NCI-H510A (cell line): ENCODE measurements at places on chromosomes 11 and 22.

GRCh38 chr11:121741761-121742361 is 289.1 kb upstream of the SORL1-AS1 start:
- DNase-seq, result no peak

DNA sequence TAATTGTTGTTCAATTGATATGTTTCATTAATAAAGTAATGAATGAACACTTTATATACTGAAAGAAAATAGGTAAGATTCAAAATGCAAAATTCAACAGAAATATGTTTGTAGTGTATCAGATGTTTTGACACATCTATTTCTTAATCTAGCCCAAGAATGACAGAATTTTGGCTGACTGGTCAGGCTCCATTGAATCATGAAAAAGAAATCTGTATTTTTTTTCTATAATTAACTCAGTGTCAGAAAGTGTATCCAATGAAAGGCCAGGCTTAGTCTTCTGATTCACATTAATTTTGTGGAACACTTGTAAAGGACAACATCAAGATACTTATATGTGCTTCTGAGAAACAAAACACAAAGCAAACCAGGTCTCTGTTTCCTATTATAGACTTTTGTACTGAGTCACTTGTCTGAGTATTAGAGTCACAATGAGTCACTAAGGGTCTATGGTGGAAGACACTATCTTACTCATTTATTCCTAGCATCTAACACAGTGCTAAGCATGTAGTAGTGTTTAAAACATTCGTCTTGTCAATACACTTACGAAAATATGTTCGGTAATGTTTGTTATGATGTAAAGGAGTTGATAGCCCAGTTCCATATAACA is 297.7 kb upstream of the CCDC90B start:
- DNase-seq, result no peak

DNA sequence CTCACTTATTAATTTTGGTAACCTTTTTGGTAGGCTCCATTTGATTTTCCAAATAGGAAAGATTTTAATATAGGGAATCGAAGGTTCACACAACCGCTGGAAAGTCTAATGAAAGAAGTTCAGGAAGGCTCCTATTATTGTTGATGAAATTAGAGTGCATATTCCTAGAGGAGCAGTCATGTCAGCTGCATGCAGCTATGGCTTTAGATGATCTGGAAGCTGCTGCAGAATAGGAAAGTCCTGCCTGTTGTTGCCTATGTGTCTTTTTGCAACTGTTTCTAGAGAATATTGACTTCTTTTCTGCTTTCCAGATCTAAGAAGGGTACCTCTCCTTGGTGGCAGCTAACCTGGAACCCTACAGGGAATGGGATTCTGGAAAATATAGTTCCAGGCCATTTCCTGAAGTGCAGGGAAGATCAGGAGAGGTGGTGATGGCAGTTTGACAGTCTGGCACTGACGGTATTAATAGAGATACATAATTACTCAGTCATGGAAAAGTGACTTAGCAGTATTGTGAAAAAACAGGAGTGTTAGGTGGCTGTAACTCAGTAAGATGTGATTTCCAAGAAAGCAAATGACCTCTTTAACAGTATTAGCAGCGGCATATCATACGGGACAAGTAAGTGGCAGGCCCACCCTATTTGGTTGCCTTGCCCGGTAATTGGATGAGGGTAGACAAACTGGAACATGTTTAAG is 54.0 kb downstream of the TNRC6B start:
- no peak for DNase-seq

DNA sequence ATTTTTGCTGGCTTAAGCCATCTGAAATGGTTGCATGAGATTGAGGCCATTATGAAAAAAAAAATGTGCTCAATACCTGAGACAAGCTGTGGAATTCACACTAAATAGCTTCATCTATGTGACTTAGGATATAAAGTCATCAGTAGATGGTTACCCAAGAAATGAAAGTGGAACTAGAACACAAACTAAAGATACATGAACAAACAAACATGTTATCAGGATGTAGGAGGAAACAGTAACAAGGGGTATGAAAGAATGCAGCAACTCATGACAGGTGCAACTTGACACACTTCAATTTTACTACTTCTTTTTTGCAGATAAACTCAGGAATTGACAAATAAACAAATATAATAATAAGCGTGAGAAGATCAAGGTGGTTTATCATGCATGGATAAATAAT is 155.0 kb downstream of the WT1 start:
- DNase-seq, result no peak

- DNase-seq, result no peak
Measured at GRCh38 chr22:30905696-30906341, 62.8 kb downstream of the MORC2 start.

DNA sequence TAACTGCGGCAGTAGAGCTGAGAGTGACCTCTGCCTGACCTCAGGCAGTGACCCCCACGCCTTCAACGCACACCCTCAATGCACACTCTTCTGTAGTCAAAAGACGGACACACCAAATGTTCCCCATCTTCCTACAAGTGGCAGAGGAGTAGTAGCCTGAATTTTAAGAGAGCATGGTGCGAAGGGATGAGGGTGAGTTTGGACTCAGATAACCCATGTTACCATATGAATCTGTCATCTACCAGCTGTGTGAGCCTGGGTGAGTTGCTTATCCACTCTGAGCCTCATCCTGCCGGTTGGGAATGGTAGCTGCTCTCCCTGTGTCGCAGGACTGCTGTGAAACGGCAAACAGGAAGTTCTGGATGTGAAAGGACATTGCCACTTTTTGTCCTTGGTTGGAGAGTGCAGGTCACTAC is 20.6 kb upstream of the ROBO3 start:
- DNase-seq, result no peak

GRCh38 chr11:92845390-92845789 is 124.1 kb upstream of the MTNR1B start:
- no peak for DNase-seq

DNA sequence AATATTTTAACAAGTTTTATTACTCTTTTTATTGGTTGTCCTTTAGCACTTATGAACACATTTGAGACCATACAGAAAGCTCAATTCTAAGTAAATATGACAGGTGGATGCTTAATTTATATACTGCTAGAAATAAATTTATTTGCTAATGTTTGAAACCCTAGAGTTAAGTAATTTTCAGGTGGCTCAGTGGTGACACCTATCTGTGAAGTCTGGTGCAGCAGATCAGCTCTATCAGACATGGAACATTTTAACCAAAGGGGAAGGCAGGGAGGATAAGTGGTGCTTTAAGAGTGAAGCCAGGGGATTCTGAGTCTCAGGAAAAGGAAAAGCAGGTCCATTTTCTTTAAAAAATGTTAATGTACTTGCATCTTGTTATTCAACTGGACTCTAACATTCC is 175.8 kb downstream of the DSCAML1 start:
- DNase-seq, result no peak
